ENCODE measurements at places on chromosomes 16 and 17.

GRCh38 chr17:57032343-57032742 lies 52.7 kb upstream of the AKAP1 start:
- DNase-seq, result no peak

DNA sequence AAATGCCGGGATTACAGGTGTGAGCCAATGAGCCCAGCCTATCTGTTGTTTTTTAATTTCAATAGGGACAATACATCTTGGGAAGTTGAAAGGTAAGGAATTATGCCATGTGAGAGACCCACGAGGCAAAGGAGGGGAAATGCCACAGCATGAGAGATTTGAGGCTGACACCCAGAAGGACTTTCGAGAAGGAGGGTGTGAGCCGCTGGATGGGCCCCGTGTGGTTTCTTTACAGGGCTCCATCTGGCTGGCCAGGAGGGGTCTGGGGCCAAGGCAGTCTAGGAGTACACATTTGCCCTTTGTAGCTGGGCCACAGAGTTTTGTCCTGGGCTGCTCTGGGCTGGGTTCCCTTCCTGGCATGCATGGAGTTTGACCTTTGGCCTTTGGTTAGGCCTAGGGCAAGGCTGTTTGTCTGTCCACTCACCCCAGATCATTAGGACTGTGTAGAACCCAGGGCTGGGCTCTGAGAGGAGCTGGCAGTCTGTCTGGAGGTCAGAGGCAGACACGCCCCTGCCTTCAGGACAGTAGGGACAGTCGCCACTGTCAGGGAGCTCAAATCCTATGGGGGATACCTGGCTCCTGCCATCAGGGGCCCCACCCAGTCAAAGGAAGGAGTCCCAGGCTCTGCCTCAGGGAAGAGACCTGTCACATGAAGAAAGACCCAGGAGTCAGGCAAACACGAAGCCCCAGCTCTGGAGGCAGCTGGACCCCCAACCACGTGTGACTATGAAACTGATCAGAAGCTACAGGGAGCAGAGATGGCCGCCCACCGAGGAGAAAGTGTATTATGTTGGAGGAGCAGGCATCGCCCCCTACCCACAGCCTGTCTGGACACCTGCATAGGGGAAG lies 24.2 kb upstream of the NXPH3 start:
- no peak for DNase-seq

GRCh38 chr17:71458322-71458721 lies 662.5 kb upstream of the SOX9 start:
- no peak for DNase-seq

GRCh38 chr16:51818342-51818944 lies 667.4 kb upstream of the SALL1 start:
- no peak for DNase-seq

DNA sequence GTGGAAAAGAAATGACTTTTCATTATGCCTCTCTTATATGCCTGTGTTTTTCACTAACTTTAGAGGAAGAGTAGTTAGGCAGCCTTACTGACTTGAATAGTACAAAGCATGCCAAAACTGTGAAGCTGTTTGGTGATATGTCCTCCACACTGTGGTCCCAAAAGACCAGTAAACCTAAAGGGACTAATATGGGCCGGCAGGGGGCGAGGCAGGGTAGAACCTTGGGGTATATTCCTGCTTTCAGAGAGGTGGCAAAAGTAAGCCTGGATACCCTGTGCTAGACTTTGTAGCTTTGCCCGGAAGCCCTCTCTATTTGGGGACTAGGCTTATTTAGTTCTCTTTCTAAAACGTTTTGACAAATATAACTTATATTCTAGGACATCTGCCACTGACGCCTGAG lies 36.5 kb upstream of the VWA3A start:
- no peak for DNase-seq

- DNase-seq, result no peak
Measured at GRCh38 chr16:14378131-14378551, 251.9 kb downstream of the PARN start.

DNA sequence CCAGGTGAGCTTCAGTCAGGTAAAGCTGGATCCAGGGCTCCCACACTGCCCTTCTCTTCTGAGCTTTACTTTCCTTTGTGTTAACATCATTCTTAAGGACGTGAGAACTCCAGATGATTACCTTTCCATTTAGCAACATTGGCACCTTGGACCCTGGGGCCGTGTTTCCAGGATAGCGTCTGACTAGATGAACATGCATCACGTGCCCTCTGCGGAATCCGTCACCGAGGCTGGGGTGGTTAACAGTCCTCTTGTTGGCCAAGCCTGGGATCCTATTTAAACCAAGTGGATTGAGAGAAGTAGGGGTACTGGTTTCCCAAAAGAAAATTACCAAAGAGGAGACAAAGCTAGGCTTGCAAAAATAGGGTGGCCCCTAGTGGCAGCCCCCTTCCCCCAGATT lies 3.9 kb upstream of the LAT start:
- no peak for DNase-seq

GRCh38 chr17:29881256-29881655 lies 48.8 kb downstream of the SSH2 start:
- no peak for DNase-seq

GRCh38 chr16:82260212-82260795 lies 90.3 kb upstream of the MPHOSPH6 start:
- no peak for DNase-seq

GRCh38 chr16:47197536-47198179 lies 53.9 kb upstream of the NETO2 start:
- DNase-seq, result no peak

DNA sequence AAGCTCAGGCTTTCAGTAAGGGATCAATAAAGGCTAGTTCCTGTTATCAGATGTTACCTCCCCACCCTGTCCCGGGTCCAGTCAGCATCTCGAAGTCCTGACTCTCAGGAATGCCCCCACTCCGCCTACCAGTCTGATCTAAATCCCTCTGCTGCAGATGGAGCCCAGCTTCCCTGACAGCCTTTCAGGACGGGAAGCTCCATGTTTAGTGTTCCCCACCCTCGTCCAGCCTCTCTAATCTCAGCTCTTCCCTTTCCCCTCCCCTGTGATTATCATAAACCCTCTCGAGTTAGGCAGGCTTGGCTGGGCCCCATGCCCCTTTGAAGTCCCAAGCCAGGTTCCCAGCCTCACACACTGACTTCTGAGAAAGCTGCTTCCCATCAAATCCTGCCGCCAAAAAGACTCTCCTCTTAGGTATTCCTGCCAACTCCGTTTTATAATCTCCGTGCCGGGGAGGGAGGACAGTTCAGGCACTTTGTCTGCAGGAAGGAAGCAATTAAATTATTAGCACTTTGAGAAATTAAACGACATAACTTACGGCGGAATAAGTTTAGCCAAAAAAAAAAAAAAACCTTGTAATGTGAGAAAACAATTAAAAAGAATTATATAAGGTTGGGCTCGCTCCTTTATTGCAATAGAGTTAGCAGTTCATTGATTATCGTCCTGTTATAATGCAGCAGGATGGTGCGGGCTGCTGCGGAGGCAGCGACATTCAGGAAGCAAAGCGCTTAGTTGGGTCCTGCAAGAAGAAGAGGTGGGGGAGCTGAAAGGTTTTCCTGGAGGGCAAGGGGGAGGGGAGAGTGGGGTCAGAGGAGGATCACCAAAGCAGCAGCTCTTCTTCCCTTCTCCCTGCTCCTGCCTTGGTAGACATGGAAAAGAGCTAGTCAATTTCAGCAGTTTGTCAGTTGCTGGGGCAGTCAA lies 16.8 kb upstream of the ETV4 start:
- DNase-seq, result no peak

- peak; percentile 23 for DNase-seq
Measured at GRCh38 chr16:3716831-3717234, 491 bp downstream of the TRAP1 start.

- DNase-seq, result no peak
Measured at GRCh38 chr17:39916918-39917317, 1.5 kb downstream of the GSDMB start.

- DNase-seq, result no peak
Measured at GRCh38 chr17:7290685-7291084, 3.8 kb downstream of the YBX2 start.

Measured in CD4-positive, alpha-beta T cell treated with Interleukin-4 for 1 hour (primary cell).